ENCODE measurements at places on chromosomes 13 and 19.

DNA sequence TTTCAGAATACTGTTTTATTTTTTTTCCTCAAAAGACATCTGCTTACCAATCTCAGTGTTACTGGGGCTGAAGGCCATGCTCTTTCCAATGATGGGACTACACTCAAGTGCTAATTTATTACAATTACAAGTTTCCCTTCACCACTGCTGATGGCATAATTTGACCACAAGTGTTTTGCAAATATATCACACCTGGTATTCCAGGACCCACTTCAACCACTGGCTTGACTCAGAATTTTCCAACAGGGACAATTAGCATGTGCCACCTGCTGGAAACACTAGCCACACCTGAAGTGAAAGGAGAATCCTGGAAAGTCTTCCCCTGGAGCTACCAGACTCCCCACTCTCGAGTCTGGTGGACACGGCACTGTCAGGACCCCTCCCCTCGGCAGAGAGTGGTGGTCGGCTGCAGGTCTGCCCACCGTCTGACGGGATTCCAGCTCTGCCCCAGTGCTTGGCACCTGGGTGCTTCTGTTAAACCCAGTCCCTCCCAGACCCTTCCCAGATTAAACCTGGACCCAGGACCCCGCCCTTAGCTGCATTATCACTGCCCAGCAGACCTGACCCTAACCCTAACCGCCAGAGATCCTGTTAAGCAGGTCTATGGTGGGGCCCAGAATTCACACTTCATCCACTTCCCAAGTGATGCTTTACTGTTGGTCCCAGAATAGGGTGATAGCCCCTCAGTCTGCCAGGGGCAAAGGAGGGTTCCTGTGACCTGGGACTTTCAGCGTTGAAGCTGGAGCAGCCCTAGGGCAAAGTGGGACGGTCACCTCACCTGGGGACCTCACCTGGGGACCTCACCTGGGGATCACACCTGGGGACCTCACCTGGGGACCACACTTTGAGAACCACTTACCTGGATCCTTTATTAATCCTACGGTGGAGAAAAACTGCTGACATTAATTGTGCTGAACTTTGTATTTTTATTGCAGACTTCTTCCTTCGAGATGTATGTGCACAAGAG lies 17.6 kb upstream of the RASA3 start:
- DNase-seq = no peak

DNA sequence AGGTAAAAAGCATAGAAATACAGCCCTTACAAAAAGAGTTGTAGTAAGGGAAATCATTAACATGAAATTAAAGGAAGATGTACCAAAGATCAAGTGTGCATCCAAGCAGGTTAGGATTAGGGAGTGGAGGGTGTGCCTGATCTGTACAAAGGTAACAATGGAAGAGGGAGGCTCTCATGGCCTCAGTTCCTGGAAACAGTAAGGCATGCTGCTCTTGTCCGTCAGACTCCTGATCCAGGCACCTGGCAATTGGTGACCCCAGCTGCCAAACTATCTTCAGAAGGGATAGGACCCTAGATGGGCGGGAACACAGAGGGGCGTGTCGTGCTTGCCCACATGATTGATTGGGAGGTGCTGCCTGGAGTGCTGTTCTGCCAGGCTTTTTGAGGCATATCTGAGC lies 4.5 kb downstream of the TEX26 start:
- no peak for DNase-seq

- DNase-seq = no peak
These were observed 48.9 kb upstream of the URAD start for GRCh38 chr13:28037399-28037798.

DNA sequence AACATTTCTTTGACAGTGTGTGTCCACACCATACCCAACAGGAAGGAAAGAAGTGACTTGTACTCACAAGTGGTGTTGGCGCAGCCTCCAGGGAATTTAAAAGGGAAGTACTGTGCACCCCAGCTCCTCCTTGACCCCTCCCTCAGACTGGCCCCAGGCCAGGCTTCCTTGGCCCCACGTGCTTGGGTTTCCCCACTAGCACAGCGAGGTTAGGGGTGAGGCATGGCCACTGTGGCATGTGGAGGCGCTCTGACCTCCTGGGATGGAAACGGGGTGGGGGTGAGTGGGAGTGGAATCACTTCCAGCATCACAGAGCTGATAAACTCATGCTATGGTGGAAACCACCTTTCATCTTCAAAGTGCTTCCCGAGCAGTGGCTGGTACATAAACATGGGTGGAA lies 168.6 kb downstream of the ZNF536 start:
- DNase-seq = no peak

DNA sequence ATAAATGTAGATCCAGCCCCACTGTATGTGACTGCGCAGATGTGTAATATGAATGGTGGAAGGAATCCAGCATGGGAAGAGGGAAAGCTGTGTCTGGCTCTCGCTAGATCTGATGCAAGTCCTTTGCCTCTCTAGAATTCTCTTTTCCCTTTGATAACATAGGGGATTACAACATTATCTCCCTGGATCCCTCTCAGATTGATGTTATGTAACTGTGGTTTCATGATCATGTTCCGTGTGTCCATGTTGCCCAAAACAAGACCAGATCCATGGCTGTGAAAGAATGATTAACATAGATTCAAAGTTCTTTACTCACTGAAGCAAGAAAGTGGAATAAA lies 184.0 kb upstream of the UBL3 start:
- DNase-seq = no peak

DNA sequence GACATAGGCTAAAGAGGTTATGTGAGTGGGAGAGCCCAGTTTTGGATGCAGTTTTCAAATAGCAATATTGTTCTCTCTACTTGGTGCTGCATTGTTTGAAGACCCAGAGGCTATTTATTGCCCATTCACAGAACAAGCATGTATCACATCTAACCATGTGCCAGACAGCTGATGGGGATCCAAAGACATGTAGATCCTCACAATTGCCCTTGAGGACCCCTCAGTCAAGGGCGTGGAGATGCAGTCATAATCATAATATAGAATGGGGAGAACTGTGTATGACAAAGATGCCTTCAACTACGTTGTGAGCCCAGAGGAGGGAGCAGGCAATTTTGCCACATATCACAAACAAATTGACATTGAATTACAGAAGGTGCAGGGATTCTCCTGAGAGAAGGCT lies 70.5 kb downstream of the NHLRC3 start:
- DNase-seq = no peak

- no peak for DNase-seq
These were observed 66.5 kb upstream of the ANKRD10 start for GRCh38 chr13:110981379-110981778.
